Small intestine (tissue), 16 donors: ENCODE measurements at places on chromosomes 5 and 9. TPM values are rescaled to one million over a fixed set of nuclear protein-coding genes. Genes with fewer than 3 reads are reported as not detected.

Gene C7
- 17.9 TPM for polyA plus RNA-seq

Gene BRINP1
- polyA plus RNA-seq: not detected

Gene S100Z
- 0.68 TPM for polyA plus RNA-seq

Gene PCDHA12
- 0.01 TPM for polyA plus RNA-seq

Gene HBEGF
- 18.1 TPM for polyA plus RNA-seq

Gene PCDHA9
- polyA plus RNA-seq: not detected

Gene GOLGA1
- 9.1 TPM for polyA plus RNA-seq

Gene GDA
- 150 TPM for polyA plus RNA-seq

Gene ENHO
- 1.8 TPM for polyA plus RNA-seq

Gene DIPK1B
- 12.1 TPM for polyA plus RNA-seq

Gene IFNA2
- not detected for polyA plus RNA-seq
